ENCODE measurements at places on chromosomes 5 and 9.

DNA sequence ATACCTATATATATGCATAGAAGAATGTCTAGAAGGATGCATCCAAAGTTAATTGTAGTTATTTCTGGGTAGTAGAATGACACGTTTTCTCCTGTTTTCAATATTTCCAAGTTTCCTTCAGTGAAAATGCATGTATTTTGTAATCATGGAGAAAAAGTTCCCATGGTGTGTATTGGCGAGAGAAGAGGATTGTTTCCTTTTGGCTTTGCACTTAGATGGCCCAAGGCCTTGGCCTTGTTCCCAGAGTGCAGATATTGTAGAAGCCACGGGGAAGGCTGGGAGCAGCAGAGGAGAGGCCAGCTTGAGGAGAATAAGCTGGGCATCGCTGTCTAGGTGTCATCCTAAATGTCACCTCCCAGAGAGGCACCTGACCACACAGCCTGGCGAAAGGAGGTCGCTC, 44.0 kb downstream of the IRF1 start:
- DNase-seq = no peak

GRCh38 chr9:118366228-118366627, 662.0 kb downstream of the TLR4 start:
- DNase-seq = no peak

- no peak for DNase-seq
Measured at GRCh38 chr5:32754284-32754683, 43.2 kb downstream of the NPR3 start.

DNA sequence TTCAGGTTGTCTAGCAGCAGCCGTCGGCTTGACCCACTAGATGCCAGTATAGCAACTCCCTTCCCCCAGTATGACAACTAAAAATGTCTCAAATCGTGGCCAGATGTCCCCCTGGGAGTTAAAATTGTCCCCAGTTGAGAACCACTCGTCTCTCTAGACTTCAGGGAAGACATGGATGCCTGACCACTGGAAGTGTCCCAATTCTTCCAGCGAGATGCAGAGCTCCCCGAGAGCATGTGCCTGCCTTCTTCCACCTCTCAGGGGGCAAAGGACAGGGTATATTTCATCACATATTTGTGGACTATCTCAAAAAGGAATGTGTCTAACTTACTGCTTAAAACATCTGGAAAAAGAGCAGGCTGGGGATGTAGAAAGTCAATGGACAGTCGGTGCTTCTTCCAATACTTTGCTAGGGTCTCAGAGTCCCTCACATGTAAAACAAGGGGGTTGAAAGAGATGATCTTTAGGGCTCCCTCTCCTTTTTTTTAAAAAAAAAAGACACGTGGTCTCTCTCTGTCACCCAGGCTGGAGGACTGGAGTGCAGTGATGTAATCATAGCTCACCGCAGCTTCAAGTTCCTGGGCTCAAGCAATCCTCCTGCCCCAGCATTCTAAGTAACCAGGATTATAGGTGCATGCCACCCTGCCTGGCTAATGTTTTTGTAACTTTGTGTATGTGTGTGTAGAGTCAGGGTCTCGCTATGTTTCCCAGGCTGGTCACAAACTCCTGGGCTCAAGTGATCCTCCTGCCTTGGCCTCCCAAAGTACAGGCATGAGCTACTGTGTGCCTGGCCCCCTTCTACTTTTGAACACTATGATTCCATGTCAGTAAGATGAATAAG, 190.6 kb downstream of the DAB2IP start:
- DNase-seq = no peak

- DNase-seq = no peak
Measured at GRCh38 chr5:179267071-179267670, 78.1 kb downstream of the ADAMTS2 start.

DNA sequence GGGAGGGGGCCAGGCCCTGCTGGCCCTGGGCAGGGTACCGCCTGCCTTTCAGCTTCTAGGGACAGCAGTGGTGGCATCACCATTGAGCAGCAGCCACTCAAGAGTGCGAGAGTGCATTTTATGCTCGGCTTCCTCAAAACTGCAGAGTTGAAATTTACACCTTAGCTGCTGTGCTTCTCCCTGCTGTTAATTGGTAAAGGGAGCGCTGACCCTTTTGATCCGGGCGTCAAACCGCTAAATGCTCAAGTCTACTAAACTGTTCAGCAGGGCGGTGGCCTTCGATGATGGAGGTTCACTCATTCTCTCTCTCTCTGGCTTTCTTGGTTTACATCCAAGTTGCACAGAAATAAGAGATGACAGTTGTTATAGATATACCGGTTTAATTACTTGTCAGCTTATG, 368.6 kb upstream of the IRX2 start:
- DNase-seq = no peak

GRCh38 chr9:93090091-93090655, 5.8 kb upstream of the CARD19 start:
- no peak for DNase-seq

DNA sequence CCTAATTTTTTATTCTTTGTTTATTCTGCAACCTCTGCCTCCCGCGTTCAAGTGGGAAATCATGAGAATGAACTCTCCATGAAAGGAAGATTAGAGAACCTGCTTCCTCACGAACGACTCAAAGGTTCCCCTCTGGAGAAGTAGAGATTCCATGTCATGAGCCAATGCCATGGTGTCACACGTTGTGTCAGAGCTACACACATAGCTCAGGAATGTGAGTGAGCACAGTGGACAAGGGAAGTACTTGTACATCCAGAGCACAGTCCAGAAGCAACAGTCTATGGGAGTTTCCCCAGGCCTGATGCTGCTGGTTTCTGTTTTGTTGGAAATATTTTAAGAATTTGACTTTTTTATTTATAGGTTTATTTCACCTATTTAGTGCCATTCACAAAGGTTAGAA, 26.8 kb upstream of the PPP2CA start:
- peak; percentile 72 for DNase-seq

- no peak for DNase-seq
Measured at GRCh38 chr5:14946815-14947620, 75.4 kb upstream of the ANKH start.

DNA sequence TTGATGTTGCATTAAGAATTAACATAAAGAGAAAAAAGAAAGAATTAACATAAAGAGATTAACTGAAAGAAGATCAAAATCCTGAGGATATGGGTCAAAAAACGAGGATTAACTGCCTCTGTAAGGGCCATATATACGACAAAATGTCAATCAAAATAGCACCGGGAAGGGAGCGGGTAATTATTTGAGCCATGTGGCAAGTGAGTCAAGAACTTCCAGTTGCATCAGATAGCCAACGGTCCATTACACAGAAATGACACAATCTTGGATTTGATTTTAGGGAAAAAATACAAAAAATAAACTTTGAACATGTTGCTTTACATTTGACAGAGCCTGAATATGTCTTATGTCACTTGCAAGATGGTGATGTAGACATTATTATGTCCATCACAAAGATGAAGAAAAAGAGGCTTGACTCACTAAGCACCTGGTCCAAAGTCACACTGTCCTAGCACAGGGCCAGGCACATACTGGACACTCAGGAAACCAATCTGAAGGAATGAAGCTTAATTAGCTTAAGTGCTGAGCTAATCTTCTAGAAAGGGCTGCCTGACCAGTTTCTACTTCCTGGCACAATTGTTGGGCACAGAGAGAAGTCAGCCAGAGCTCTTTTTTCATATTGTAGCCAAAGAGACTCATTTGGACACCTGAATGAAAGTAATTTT, 273.2 kb upstream of the PAPPA start:
- no peak for DNase-seq

DNA sequence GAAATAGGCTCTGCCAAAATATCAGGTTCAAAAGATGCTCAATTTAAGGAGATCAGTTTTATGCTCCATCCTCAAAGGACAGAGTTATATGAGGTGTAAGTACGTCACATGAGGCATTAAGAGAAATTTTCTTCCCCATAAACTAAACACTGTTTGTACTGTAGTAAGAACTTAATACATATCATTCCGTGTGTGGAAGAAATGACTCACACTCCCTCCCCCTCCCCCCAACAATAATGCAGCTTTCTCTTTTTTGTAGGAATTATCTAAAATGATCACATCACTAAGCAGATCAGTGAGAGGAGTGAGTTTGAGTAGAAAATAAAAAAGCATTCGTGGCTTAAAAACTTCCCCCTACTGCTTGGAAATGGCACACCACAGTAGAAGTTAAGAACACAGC, 2.2 kb downstream of the CDH12 start:
- DNase-seq = no peak

DNA sequence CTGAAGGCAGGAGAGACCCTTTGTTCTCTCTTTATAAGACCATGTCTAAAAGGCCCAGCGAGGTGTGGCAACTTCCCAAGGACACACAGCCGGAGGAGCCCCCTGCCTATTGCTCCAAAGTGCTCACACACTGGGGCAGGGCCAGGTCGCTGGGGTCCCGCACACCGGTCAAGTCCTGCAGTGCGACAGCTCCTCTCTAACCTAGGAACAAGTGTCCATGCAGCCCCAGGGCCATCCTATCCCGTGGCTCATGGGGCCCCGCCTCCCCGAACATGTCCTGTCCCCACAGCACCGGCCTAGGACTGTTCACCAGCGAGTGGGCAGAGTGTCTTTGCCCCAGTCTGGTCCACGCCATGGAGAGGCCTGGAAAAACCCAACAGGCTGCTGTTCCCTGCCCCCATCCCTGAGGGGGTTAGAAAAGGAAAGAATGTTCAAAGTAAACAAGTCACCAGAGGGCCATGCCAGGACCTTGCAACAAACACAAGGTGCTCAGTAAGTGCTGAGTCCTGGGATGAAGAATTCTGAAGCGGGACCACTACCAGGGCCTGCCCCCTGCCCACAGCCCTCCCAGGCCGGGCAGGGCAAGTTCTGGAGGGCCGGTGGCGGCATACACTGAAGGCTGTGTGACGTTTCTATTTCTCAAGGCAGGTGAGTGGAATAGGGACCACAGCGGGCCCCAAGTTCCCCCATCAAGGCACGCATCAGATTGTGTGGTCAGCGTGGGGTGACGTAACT, 938 bp downstream of the NINJ1 start:
- DNase-seq = no peak

GRCh38 chr9:73541923-73542322, 390.3 kb downstream of the ANXA1 start:
- no peak for DNase-seq

DNA sequence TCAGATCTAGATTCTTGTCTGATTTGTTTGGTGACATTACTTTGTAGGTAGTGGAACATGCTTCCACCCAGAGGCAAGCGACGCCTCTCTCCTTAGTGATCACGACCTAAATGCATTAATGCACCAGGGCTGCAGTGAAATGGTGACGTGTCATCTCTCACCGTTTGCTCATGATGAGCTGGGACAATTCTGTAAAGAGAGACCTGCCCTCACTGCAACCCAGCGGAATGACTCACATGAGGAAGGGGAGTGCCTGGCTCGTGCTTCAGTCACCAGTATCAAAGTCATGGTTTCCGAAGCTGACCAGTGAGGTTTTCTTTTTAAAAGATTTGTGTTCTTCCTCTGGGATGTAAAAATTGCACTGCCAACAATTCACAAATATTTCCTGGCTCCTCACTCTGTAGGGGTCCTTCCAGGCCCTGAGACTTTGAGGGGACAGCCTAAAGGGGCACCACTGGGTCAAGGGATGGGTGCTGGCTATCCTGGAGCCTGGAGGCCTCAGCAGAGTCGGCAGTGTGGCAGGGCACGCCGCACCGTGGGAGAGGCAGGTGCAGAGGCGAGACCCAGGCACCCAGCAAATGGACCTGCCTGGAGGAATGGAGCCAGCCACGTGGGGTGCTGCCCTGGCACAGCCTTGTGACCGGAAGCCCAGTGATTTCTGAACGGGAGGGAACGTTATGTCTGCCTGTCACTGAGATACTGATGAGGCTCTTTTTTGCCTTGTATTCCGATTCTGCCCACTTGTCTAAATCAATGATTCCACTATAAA, 17.3 kb downstream of the QSOX2 start:
- DNase-seq = peak; percentile 98

- DNase-seq = no peak
Measured at GRCh38 chr9:134040781-134041648, 15.7 kb downstream of the BRD3OS start.

GRCh38 chr5:55894135-55894534, 43.0 kb downstream of the IL31RA start:
- no peak for DNase-seq

GRCh38 chr5:80069918-80070318, 34.8 kb downstream of the THBS4 start:
- no peak for DNase-seq

DNA sequence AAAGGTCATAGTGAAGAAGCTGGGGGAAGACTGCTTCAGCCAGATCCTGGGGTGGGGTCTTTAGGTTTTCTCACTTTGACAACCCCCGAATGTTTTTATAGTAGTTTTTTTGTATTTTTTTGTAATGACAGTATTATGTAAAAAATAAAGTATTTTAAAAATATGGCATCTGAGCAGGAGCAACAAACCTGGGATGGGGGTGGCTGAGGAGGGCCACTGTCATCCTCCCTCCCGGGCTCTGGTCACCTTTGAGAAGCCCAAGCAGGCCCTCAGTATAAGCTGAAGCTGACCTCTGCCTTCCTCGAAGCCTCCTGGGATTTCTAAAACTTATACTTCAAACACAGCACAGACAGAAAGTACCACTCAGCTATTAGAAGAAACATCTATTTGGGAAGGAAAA, 8.7 kb downstream of the DNAJB5 start:
- no peak for DNase-seq

GRCh38 chr5:8884029-8884428, 661.8 kb downstream of the SEMA5A start:
- no peak for DNase-seq

GRCh38 chr9:130940693-130941576, 1.9 kb upstream of the FIBCD1 start:
- DNase-seq = no peak

- DNase-seq = no peak
Measured at GRCh38 chr5:159663986-159664385, 252.3 kb upstream of the ADRA1B start.

DNA sequence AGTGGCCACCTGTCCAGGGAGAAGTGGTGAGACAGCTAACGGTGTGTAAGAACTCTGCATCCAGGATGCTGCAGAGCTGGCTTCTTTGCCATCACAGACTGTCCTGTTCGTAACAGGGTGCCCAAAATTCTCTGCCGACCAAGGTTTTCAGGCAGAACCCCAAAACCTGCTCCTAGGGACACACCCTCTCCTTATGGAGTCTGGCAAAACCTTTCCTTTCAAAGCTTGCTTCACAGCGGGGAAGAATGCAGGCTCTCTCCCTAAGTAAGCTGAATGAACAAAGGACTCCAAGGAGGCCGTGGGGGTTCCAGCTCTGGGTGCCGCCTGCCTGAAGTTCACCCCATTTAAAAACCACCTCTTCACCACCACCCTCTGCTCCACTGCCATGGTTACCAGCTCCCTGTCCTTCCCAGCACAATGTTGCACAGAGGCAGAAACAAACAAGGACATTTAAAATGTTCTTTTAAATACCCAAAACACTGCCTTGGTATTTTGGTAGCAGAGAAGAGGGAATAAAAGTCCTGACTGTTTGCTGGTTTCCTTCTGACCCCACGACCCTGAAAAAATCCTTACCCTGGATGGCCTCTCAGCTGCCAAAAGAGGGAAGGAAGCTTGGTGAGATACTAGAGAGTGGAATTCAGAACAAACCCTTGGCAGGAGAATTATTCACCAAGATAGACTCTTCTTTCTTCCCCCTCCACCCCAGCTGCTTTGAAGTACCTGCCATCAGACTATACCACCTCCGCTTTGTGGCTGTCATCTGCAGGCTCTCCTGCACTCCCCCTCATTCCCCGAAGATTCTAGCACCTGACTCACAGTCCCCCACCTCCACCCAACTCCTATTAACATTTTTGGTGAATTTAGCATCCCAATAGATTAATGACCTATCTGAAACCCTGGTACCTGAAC, 7.1 kb upstream of the KLF9 start:
- DNase-seq = no peak
